ENCODE measurements at places on chromosomes 13 and 19.

DNA sequence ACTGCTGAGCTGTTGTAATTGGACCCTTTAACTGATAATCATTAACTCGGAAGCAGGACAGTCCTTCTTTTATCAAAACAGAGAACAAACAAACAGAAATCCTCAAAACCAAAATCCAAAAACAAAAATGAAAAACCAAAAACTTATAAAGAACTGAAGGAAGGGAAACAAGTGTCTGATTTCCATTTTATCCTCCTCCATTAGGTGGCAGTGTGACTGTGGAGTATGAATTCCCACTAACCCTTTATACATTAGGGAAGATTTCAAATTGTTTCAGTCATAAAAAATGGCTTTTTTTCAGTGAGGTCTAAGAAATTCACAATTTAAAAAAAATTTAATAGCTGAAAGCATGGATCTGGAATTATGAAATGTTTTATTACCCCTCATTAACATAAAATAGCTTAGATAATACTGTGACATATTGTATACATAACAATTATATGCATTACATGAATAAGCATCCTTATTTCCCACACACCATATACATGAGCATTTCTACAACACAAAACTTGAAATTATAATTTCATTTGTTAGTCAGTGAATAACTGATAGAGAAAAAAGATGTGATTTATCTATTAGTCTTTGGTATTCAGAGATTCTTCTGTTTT, 1074.3 kb upstream of the PCDH9 start:
- no peak for DNase-seq

DNA sequence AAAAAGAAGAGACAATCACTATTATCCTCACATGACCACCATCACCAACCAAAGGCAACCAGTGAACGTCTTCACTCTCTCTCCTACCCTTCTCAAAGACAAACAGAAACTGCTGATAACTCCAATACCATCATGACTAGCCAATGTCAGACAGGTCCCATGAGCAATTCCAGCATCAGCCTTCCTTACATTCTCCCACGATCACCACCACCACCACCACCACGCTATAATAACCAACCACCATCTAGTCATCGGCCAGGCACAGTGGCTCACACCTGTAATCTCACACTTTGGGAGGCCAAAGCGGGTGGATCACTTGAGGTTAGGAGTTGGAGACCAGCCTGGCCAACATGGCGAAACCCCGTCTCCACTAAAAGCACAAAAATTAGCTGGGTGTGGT, 3.9 kb downstream of the MYO1F start:
- no peak for DNase-seq

DNA sequence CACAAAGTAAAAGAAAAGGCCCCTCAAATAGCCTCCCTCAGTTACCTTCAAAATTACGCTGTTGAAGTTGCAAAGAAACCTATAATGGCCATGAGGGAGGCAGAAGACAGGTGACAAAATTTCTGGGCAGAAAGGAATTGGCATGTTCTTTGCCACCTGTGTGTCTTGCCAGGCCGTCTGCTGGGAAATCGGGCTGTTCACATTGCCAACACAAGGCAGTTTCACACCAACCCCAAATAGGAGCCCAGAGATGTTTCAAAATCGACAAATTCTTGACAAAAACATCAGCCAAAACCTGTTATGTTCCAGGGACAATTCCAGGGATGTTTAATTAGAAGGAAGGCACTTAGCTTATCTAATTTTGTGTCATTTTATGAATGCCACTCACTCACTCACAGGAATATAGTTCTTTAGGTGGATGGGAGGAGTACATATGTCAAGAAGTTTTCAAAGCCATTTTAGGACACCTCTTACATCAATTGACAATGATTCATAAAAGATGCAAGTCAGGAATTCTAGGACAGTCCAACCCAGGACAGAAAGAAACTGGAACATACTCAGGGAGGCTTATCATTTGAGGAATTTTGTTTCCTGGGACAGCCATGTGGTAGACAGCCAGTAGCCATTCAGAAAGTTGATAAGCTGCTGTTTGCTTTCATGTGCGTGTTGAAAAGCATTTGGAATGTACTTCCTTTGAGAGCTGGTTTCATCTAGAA, 164.5 kb downstream of the RGCC start:
- no peak for DNase-seq

- DNase-seq, result no peak
Observed at GRCh38 chr19:38837656-38838121, 6.1 kb upstream of the ECH1 start.

DNA sequence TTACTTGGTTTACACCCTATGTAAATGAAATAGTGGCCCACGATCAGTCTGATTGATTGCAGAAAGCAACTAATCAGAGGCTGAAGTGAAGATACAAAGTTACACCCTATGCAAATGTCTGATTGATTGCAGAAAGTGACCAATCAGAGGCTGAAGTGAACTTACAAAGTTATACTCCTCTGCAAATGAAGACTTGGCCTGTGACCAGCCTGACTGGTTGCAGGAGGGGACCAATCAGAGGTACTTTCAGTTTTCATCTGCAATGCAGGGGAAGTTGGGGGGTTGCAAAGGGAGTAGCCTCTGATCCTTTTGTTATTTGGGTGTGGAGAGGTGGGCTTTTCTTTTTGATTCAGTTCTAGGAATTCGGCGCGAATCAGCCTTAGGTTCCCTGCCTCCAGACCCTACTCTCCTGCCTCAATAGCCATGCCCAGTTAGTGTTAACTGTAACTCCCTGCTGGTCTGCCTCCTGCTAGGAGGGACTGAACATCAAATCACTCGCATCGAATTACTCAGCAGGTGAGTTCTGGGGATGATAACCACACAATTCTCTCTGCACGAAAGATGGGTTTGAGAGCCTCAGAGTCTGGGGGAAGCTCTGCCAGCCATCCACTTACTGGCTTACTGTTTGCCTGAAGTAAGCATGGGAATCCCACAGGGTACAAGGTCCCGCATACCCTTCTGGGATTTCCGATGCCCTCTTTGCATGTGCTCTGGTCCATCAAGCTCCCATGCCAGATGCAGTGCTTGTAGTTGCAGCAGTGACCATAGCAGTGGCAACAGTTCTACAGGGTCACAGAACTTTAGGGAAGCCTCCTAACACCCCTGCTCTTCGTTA, 7.5 kb downstream of the ARL11 start:
- DNase-seq, result no peak

GRCh38 chr13:66200555-66200954, 1029.6 kb downstream of the PCDH9 start:
- DNase-seq, result no peak

GRCh38 chr13:60164234-60164889, 634 bp upstream of the DIAPH3 start:
- no peak for DNase-seq

GRCh38 chr19:35557539-35558399, 5.7 kb downstream of the ATP4A start:
- DNase-seq, result no peak

DNA sequence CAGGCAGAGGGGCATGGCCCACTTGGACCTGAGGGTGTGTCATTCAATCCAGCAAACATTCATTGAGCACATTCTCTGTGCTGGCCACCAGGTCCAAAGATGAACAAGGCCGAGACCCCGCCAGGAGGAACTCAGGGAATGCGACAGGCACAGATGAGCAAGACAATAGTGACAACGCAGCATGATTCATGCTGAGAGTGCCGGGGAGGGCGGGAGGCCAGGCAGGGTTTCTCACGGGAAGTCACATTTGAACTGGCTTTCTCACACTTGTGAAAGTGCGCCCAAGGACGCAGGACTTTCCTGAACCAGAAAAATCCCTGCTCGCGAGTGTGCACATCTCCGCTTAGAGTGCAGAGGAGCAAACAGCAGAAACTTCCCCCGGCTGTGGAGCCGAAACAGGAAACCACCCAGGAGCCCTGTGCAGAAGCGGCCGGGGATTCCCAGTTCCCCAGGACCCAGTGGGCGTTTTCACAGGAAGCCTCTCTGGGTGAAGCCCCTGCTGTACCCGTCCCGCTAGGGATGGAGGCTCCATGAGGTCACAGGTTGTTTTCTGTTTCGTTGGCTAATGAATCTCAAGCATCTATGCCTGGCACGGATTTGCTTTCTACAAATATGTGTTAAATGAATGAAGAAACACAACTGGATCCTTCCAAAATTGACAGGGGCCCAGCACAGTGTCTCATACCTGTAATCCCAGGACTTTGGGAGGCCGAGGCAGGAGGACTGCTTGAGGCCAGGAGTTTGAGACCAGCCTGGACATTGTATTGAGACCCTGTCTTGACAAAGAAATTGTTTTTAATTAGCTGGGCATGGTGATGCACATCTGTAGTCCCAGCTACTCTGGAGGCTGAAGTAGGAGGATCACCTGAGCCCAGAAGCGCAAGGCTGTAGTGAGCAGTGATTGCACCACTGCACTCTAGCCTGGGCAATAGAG, 68.4 kb upstream of the TM9SF2 start:
- DNase-seq, result no peak

- DNase-seq, result no peak
Observed at GRCh38 chr19:11506101-11506555, 489 bp upstream of the ZNF653 start.

DNA sequence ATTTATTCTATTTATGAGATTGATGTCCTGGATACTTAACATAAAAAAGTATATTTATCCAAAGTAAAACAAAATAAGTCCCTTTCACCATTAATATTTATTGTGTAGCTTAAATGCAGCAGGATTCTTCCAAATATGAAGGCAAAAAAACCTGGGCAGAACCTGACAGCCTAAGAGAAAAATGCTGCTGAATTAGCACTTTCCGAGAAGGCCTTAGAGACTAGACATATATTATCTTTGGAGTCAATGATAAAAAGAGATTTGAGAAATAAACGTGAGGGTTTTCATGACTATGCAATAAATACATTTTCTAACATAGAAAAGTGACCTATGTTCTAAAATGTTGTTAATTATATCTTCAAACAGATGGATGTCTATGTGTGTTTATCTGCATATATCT, 566.9 kb downstream of the PCDH9 start:
- DNase-seq, result no peak

- DNase-seq, result no peak
Observed at GRCh38 chr19:12607631-12608030, 3.0 kb downstream of the ZNF490 start.

DNA sequence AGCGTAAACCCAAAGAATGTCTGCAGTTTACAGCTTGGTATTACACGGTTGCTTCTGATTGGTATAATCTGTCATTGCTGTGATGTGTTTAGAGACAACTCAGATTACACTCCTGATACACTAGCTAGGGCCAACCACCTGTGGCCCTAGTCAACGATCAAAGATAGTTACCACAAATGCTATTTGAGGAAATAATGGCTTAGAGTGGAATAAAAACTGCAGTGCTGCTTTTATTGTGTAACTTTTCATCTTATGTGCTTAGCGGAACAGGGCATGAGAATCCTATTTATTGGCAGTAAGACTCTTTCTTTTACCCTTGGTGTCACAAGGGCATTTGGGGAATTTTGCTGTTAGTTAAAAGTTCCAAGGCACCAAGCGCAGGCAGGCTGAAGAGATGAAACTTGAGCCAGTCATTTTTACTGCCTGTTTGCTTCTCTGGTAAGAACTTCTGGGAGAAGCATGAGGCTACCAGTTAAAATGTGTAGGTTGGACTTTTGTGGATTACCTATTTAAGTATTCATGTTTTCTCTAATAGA, 363.3 kb downstream of the KCNRG start:
- no peak for DNase-seq

DNA sequence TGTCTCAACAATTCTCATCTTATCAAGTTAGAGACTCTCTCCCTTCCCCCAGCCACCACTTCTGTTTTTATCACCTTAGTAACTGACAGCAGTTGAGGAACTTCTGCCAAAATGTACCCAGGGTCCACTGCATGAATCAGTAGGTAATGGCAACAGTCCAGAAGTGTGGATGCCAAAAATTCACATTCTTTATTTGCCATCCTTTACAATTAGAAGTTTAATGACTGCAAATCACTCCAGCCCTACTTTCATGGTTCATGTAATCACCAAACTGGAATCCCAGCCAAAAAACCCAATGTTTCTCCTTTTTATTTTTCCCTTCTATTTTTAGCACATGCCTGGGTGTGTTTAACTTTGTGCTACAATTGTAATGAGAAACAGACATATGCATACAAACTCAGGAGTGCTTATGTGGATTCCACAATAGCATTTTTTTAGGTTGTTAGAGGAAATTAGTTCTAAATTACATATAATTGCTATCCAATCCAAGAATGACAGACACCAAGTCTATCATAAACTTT, 243.5 kb downstream of the RGCC start:
- DNase-seq, result no peak

DNA sequence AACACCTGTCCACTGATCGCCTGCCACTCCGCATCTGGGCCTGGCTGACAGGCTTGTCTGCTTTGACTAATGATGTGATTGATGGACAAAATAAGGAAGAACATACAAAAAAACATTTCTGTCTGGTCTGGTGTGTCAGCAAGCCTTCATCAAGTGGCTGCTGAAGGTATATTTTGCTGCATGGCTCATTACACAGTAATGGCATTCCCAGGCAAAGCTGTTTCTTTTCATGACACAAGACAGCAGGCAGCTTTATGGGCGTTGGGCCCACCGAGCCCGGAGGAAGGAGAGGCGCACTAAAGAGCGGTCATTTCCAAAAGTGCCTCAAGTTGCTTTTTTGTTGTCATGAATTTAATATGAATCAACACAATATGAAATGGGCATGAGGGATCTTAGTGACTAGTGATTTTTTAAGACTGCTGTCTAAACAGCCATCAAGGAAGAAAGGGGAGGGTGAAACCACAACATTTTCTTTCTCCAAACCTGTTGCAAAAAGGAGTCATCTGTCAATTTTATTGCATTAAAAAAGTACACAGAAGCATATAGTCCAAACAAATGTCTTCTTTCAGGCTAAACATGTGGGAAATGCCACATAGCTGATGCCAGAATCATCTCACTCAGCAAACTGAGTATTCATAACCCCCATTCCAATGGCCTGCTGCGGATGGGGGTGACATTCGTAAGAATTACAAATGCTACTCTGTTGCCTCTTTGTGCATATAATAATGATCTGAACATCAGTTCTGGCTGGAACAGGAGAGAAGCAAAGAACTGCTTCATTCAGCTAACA, 476.6 kb downstream of the ZNF536 start:
- no peak for DNase-seq

GRCh38 chr19:49067554-49067953, 2.9 kb upstream of the NTF4 start:
- no peak for DNase-seq

GRCh38 chr13:59178344-59178743, 985.4 kb downstream of the DIAPH3 start:
- no peak for DNase-seq

DNA sequence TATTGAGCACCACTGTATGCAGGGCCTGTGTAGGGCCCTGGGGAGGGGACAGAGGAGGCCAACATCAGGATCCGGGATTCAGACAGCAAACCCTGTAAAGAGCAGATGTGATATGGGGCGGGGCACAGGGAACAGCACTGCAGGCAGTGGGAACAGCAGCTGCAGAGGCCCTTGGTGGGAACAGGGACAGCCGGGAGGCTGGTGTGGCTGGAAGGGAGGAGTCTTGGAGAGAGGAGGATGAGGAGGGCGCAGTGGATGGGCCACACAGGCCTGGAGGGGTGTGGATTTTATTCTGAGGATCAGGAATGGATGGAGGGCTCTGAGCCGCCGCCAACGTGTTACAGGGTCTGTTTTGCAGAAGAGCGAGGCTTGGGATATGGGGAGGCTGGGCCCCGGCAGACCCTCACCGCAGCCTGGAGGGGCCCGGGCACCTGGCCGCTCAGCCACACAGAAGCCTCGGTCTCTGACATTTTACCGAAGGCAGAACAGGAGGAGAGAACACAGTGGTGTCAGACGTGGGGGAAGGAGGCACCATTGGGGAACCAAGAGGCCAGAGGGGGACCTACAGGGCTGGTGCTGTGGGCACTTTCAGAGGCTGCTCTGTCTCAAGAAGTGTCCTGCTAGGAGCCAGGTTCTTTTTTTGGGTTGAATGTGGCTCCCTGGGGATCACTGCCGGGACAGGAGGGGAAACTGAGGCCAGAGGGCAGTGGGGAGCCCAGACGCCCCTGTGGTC, 6.9 kb downstream of the EFNA2 start:
- DNase-seq, result no peak

All from vagina (tissue), 2 donors.